ENCODE measurements at places on chromosomes 13 and 19.

GRCh38 chr19:660793-661426, 2.1 kb downstream of the RNF126 start:
- no peak for DNase-seq

- DNase-seq = no peak
Observed at GRCh38 chr13:35767256-35767976, 290.9 kb upstream of the MAB21L1 start.

GRCh38 chr19:7545904-7546303, 10.4 kb downstream of the PNPLA6 start:
- peak; percentile 35 for DNase-seq

- no peak for DNase-seq
Observed at GRCh38 chr19:55540619-55541018, 3.7 kb upstream of the SBK2 start.

- DNase-seq = no peak
Observed at GRCh38 chr19:29106346-29106885, 106.5 kb downstream of the UQCRFS1 start.

GRCh38 chr19:9427941-9428340, 7.4 kb downstream of the ZNF266 start:
- DNase-seq = no peak

- no peak for DNase-seq
Observed at GRCh38 chr13:55816976-55817601, 1323.6 kb upstream of the PRR20A start.

GRCh38 chr13:86082121-86082520, 282.9 kb upstream of the SLITRK6 start:
- DNase-seq = no peak

GRCh38 chr13:46340631-46341111, 46.4 kb downstream of the RUBCNL start:
- DNase-seq = no peak

DNA sequence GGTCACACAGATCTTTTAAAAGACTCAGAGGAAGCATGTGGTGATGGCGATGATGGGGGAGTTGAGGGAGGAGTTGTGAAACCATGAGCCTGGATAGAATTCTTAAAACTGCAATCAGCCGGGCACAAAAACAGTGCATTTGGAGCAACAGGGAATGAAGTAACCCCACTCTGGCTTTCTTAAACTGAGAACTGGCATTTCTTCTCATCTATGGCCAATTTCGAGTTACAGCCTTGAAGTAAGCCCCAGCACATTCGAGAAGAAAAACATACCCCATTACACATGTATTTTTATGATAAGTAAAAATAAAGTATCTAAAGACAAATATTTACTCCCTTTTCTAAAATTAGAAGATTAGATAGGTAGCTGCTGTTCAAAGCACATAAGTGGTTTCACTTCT, 70.1 kb downstream of the DCLK1 start:
- DNase-seq = no peak

DNA sequence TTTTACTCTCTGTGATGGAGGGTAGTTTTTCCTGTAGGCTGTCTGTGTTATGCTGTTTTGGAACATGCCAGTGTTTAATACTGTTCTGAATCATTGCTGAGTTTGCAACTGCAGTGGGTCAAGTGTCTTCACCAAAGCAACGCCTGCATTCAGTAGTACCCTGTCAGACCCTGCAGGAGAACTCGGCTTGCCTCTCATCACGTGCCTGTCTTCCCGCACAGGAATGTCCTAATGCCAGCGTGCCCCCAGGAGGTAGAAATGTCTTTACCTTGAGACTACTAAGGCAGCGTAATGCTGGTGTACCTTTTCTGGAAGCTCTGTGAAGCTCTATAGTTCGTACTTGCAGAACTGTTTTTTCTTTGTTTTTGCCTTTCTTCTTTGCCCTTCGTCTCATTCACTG, 42.3 kb downstream of the POLR1D start:
- DNase-seq = no peak

DNA sequence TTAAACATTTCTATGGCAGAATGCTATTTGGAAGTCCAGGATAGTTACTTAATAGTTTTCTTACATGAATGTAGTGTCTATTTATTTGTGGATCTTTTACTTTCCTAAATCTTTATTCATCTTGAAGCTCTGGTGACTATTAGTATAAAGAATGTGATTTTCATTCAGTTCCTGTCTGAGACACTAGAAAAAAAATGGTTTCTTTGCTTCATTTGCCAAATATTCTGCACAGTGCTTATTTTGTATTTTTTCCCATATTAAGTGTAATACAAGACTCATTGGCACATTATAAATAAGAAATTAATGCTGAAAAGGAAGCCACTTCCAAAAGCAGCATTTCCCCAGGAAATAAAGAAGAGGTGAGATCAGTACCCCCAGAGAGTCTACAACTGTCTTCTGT, 109.8 kb downstream of the POSTN start:
- no peak for DNase-seq

DNA sequence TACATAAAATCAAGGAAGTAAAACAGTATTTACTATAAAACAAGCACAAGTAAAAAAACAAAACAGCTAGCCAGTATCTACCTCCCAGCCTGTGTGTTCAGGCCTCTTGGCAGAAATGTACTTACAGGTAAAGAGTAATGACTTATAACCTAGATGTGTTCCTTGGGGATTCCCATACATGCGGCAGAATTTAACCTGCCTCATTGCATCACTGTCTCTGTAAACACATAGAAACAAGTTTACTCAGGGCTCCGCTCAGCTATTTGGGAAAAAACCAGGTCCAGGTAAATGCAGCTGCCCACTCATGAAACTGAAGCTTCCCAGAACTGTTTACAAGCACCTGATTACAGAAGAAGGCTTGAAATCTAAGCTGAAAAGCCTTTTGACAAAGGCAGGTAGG, 50.7 kb upstream of the SERP2 start:
- DNase-seq = no peak

DNA sequence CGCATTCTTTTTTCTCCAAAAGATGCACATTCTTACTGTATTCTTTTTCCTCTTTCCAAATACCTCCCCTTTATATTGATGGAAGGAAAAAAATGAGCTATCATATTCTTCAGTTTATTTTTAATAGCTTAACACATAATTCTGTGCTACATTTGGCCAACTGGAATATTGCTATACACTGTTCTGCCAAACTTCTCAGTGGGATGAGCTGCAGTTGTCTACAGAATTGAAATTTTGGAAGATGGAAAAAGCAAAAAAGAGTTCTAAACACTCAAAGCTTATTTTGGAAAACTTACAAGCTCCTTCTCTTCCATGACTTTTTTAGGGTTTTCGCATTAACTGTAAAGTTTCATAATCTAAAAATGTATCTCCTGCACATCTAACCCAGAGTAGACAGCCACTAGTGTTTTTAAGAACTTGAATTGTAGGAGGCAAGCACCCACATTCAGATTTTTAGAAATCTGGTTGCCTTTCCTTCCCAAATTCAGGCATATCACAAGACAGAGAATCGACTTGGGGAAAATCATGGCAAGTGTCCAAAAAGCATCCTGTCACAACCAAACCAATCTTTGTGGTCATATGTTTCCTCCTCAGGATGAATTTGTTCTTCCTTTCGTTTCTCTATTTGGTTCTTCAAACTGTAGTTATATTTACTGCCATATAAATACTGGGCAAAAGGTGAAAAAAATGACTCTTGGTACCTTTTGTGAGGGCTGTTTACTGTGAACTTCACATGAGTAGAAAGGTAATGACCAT, 111.4 kb upstream of the FRY start:
- DNase-seq = no peak

DNA sequence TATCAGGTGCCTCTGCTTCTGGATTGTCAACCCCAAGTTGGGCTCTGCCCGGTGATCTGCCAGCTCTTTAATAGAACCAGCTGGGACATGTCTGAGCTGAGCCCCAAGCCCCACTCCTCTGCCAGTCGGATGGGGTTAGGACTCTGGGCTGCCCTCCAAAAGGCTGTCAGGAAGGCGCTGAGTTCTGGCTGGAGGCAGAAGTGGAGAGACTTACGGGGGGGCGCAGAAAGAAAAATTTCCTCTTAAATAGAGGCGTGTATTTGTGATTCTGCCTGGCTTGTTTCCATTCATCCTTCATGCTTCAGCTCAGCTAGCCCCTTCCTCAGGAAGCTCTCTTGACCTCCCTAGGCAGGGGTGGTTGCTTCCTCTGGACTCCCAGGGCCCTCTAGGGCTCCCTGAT, 985 bp upstream of the KCNK6 start:
- DNase-seq = no peak

DNA sequence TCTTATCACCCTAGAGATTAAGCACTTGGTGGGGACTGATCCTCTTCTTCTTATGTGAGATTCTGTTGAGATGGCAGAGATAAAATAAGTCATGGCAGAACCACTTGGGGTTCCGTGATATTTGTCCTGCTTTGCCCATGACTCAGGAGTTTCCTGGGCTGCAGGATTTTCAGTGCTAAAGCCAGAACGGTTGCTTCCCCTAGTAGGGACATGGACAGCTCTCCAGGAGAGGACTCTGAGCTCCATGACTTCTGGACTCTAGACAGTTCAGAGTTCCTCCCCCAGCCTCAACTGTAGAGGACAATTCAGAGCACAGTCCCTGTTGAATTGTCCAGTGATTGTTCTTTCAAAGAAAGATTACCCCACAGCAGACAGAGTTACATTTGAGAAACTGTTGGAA, 98.8 kb downstream of the OLFM4 start:
- no peak for DNase-seq

- DNase-seq = no peak
Observed at GRCh38 chr19:28940751-28941500, 272.0 kb downstream of the UQCRFS1 start.

DNA sequence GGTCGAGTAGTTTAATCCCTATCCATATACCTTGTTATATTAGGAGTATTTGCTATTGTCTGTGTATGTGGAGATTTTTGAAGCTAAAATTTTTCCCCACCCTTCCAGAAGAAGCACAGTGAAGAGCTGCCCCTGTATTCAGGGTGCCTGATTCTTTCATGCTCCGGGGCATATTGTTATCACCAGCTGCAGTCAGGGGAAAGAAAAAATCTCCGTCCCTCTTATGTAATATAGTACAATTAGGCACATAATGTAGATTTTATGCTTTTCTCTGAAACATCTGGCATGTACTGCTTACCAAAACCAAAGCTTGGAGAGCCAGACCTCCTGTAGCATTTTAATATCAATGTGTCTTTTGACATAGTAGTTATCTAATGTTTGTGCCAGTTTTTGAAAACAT, 214.9 kb upstream of the EDNRB start:
- DNase-seq = no peak

GRCh38 chr13:101529422-101529821, 76.9 kb downstream of the ITGBL1 start:
- DNase-seq = peak; percentile 2

- DNase-seq = no peak
Observed at GRCh38 chr19:49326165-49326704, 1.2 kb upstream of the SLC6A16 start.

DNA sequence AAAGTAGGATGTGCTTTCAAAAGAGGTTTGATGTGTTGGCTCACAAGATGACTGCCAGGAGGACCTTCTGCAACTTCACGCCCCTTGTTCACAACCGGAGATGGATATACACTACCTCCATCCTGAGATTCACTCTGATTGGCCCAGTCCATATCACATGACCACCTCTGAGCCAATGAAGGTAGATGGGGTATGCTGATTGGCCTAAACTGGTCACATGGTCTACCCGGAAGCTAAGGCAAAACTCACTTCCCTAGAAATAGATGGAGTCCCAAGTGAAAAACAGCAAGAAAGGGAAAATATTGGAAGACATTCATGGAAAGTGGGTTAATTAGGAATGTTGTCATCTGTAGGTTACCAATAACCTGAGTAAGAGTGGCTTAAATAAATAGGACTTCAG, 119.7 kb upstream of the MRI1 start:
- no peak for DNase-seq

- no peak for DNase-seq
Observed at GRCh38 chr13:93767917-93768409, 541.4 kb downstream of the GPC6 start.

DNA sequence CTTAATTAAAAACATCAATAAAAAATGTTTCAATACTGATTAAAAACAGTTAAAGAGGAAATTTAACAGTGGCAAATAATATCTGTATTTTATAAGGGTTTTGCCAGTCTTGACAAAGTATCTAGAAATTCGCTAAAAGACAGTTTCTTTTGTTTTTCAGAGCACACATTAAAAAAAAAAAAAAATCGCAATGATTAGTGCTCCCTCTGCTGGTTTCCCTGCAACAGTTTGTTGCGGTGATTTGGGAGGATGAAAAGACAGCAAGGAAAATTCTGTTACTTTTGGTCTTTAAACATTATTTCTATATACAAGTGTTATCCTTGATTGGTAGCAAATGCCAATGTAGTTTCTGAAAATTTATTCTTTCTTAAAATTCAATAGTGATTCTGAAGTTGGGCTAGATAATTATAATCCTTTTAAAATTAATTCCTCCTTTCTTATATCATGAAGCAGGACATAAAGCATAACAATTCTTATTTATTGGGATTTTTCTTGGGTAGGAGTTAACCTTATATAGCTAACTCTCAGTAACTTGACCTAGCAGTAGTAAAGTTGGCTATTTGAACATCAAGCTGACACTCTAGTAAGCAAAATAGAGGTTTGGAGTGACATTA, 23.1 kb upstream of the SPRY2 start:
- DNase-seq = no peak

DNA sequence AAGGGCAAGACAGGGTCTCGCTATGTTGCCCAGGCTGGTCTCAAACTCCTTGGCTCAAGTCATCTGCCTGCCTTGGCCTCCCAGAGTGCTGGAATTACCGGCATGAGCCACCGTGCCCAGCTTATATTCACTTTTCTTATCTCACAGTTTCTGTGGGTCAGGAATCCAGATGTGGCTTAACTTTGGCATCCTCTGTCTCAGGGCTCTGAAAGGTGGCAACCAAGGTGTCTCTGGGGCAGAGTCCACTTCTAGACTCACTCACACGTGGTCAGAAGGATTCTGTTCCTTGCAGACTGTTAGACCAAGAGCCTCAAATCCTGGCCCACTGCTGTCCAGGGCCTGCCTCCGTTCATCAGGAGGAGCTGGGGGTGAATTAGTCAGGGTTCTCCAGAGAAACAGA, 7.6 kb upstream of the LMNB2 start:
- DNase-seq = no peak

GRCh38 chr13:99231721-99232120, 26.5 kb downstream of the GPR18 start:
- no peak for DNase-seq

DNA sequence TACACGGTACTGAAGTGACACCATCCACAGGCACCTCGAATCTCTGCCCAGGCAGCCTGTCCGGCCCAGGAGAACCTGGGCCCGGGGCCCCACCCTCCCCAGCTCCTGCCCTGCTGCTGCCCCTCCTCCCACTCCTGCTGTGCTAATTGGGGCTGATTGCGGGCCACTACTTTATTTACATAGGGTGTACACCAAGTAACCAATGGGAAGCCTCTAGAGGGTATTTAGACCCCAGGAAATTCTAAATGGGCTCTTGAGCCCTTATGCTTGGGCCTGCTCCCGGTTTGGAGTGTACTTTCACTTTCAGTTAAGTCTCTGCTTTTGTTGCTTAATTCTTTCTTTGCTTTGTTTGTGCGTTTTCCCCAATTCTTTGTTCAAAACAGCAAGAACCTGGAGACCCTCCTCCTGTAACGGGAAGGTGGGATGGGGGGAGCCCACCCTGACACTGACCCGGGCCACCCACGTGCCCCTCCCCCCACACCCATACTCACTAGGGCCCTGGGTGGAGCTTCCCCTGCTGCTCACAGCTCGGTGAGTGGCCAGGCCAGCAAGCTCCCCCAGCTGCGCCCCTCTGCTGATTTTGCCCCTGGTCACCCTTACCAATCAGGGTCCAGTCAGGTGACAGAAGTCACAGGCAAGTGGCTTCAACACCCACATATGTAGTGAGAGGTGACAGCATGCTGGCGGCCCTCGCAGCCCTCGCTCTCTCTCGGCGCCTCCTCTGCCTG, 9.4 kb downstream of the SCGB2B2 start:
- no peak for DNase-seq
